Femur (tissue), 1 donor: ENCODE measurements at places on chromosomes 11 and 22.

- DNase-seq = no peak
Observed at GRCh38 chr11:24453129-24453718, 43.6 kb upstream of the LUZP2 start.

GRCh38 chr11:2803186-2804091 lies 82.1 kb downstream of the CDKN1C start:
- DNase-seq = peak; percentile 16

DNA sequence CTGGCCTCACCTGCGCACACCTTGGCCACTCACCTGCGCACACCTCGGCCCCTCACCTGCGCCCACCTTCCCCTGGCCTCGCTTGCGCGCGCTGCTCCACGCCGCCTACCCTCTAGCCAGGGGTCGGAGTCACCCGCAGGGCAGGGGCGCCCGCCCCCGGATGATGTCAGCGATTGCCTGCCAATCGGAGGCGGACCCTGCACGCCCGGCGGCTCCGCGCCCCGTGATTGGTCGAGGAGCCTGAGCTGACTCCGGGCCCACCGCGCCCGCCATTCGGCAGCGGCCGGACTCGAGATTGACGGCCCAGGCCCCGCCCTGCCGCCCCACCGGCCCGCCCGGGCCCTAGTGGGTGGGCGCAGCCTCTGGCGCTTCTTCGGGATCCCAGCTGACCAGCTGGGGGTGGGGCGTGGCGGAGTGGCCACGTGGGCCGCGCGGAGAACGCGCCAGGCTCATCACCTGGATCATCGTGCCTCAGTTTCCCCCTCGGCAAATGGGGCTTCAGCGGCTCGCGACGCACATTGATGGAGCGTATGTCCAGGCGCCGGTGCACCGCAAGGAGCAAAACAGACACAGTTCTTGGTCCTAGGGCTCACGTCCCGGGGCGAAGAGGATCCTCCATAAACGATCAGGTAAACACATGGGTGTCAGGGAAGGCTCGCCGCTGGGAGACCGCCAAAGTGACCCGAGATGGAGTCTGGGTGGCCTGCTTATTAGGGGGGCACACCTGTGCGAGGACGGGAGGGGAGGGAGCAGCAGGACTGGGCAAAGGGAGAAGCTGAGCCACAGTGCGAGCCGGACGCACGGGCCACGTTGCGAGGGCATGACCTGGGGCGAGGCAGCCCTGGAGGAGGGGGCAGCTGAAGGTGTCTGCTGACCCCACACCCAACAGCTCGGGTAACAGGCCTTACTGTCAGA lies at the start of gene DHCR7:
DHCR7 (minus strand) TSS at position 137 of the 915 bp plus-strand sequence. CDS start 3,441 bp downstream, outside the sequence.
- DNase-seq = peak; percentile 97

DNA sequence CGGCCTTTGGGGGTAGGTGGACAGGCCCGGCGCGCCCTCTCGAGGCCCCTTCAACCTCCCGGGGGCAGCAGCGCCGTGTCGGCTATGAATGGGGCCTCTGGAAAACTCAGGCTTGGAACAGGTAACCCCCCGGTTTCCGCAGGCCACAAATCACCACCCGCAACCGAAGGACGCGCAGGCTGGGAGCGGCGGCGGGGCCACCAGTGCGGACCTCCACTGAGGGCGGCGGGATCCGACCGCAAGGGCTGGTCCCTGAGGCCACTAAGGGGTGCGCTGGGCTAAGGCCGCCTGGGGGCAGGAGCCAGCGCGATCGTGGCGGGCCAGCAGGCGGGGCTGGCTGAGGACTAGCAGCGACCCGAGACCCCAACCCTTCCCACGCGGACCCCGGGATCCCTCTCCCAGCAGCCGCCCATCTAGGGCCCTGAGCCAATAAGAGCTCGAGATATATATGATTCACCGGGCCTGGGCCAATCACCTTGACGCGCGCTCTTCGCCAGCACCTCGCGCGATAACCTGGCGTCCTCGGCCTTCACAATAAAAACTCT lies 609 bp upstream of the ATF4 start:
- peak; percentile 99 for DNase-seq
